ENCODE measurements at places on chromosomes 4 and X. TPM values are rescaled to one million over a fixed set of nuclear protein-coding genes. Genes with fewer than 3 reads are reported as not detected.
A peak's percentile ranks its signal among the peaks of the same experiment; 100 is the strongest.

GRCh38 chr4:123232439-123232838 is 164.2 kb upstream of the SPRY1 start:
- no peaks in the 10 kb centered on the region for H3K36me3 ChIP-seq
- peaks cover 2% of the 10 kb centered on the region for H3K4me1 ChIP-seq
- DNase-seq: peak; percentile 54
- H3K4me3 ChIP-seq: no peak overlapping the region
- no peaks in the 10 kb centered on the region for H3K27me3 ChIP-seq

The LRRC66 gene
- 0.51 TPM for total RNA-seq

The CLTRN gene
- total RNA-seq: 0.26 TPM

DNA sequence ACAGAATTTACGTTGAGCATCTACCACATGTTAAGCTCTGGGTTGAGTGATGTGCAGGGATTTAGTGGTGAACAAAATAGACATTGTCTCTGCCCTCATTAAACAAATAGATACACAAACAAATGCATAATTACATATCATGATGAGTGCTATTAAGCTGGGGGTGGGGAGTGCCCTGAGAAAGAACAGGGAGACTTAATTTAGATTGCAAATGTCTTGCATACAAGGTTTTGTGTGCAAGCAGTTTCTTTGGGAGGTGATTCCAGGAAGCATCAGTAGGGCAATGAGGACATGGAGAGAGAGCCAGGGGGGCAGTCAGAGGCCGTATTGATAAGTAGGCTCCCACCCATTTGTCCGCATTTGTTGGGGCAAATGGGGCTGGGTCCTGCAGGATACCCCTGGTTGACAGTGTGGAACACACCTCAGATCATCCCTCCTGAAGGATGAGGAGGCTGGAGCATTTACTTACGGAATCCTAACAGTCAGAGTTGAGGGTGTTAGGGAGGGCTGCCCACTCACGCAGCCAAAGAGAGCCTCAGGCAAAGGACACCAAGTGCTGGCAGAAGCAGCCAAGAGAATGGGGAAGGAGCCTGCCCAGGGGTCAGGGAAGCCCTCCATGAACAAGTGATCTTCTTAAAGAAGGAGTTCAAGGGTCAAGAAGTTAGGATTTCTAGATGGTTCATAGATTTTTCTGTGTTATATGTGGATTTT is 245.9 kb downstream of the BCOR start:
- no peaks in the 10 kb centered on the region for H3K4me1 ChIP-seq
- no peak overlapping the region for H3K4me3 ChIP-seq
- no peak for DNase-seq
- no peaks in the 10 kb centered on the region for H3K36me3 ChIP-seq
- H3K27me3 ChIP-seq: no peaks in the 10 kb centered on the region
- H3K27ac ChIP-seq: no peak overlapping the region

GRCh38 chr4:56730097-56730496 is 49.0 kb upstream of the HOPX start:
- no peaks in the 10 kb centered on the region for H3K27me3 ChIP-seq
- H3K27ac ChIP-seq: no peak overlapping the region
- no peaks in the 10 kb centered on the region for H3K36me3 ChIP-seq

DNA sequence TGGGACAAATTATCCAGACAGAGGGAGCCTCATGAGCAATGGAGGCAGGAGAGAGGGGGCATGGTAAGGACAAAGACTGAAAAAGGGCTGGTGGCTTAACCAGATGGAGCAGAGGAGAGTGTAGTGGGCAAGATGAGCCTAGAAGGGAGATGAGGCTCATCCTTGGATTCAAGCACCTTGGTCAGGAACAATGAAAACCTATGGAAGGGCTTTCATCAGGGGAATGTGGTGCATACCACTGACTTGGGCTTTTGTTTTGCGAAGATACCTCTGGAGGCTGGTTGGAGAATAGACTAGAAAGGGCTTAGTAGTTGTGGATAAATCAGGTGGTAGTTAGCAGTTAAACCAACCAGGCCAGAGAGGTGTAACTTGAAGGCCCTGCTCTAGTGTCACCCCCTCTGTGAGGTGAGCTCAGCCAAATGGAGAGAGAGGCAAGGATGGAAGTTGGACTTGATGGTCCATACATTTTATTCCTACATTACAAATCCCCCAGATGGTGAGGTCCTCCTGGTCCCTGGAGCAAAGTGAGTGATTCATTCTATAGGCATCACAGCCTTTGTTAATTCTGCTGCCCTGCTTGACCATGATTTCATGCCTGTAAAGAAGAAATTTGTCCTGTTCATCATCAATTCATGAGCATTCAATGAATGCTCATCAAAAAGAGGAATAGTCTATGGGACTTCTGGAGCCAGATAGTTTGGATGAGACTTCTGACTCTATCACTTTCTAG is 264.8 kb upstream of the IGFBP7 start:
- H3K4me3 ChIP-seq: no peak overlapping the region
- no peak for DNase-seq
- no peaks in the 10 kb centered on the region for H3K36me3 ChIP-seq

The IGSF1 gene
- not detected for total RNA-seq

The NDST4 gene
- not detected for total RNA-seq

The PIGA gene
- total RNA-seq: 4.9 TPM

The UGT2A3 gene
- total RNA-seq: not detected

The PRRG1 gene
- 6.2 TPM for total RNA-seq

The FAM236A gene
- total RNA-seq: not detected

GRCh38 chr4:174217273-174218126 is 66.0 kb downstream of the FBXO8 start:
- H3K4me3 ChIP-seq: peak overlapping the region; percentile 51
- no peak overlapping the region for H3K27ac ChIP-seq
- DNase-seq: peak; percentile 52
- peaks cover 46% of the 10 kb centered on the region for H3K27me3 ChIP-seq
- H3K4me1 ChIP-seq: no peaks in the 10 kb centered on the region
- no peaks in the 10 kb centered on the region for H3K36me3 ChIP-seq

DNA sequence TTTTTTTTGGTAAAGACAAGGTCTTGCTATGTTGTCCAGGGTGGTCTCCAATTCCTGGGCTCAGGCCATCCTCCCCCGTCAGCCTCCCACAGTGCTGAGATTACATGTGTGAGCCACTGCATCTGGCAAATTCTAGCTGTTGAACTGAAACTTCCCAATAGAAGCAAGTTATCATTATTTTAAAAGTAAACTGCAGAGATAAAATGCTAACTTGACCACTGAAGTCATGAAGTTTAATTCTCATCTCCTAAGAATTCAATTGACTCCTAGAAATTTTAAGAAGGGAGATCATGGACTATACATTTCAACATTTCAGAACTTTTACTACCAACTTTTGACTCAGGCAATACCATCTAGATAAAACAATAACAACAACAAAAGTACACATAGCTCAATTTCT is 11.7 kb upstream of the EXOSC9 start:
- peak; percentile 63 for DNase-seq
- H3K27ac ChIP-seq: peak overlapping the region; percentile 59
- H3K36me3 ChIP-seq: no peaks in the 10 kb centered on the region
- H3K4me3 ChIP-seq: no peak overlapping the region
- H3K4me1 ChIP-seq: peaks cover 17% of the 10 kb centered on the region

The NDP gene
- 5.3 TPM for total RNA-seq

Measured in fibroblast of lung (primary cell).